Left ventricle myocardium superior (tissue), 1 donor: ENCODE measurements at places on chromosomes 6 and 20.

- no peak for DNase-seq
These were observed 336.8 kb downstream of the RFPL4B start for GRCh38 chr6:112683926-112684325.

- DNase-seq, result no peak
These were observed 60.3 kb downstream of the RSPO3 start for GRCh38 chr6:127178746-127179145.

GRCh38 chr20:8315639-8316573 lies 183.8 kb downstream of the PLCB1 start:
- DNase-seq, result no peak

DNA sequence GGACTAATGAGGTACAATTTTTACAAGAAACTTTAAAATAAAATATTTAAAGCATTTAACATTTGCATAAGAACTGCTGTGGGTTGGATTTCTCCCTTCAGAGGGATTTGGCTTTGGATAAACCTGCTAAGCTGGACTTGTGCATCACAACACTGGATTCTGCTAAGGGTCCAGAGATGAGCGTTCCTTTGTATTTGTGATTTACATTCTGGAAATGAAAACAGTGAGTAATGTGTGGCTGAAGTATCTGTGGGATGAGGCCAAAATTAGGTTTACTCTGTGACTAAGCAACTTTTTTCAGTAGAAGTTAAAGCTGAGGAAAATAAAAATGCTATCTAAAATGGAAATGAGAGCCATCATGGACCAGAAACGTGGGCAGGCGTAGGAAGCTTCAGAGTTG lies 494.3 kb downstream of the EPM2A start:
- no peak for DNase-seq

DNA sequence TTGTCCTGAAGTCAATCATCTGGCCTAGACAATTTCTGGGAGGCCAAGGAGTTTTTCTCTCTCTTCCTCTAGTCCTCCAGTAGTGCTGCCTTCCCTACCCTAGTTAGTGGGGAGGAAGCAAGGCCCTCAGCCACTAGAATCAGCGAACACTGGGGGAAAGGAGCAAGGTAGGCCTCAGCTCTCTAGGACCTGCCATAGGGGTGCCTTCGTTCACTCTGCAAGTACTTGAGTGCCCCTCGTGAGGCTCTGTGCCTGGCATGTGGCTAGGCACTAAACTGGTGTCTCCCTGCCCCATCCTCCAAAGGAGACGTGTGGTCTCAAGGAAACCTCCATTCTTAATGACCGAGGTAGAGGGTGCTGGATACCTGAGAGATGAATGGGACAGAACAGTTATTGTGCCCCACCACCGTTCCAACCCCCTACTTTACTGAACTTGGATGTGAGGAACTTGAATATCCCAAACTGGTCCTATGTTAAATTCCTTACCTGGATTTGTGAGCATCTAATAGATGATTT lies 1.1 kb downstream of the DEF6 start:
- DNase-seq, result no peak

DNA sequence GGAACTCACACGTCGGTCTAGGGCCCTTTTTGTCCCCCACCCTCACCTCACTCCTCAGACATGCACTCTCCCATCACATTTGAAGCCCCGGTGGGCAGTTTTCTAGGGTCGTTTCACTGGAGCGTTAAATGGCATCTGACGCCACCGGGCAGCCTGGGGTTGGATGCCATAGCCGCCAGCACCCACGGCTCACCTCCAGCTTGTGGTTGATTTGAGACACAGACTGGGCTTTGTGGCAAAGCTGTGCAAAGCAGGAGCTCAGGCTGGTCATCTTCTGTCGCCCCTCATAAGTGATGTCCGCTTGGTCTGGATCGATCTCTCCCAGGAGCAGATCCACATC lies 530 bp downstream of the GOPC start:
- DNase-seq, result peak; percentile 31

DNA sequence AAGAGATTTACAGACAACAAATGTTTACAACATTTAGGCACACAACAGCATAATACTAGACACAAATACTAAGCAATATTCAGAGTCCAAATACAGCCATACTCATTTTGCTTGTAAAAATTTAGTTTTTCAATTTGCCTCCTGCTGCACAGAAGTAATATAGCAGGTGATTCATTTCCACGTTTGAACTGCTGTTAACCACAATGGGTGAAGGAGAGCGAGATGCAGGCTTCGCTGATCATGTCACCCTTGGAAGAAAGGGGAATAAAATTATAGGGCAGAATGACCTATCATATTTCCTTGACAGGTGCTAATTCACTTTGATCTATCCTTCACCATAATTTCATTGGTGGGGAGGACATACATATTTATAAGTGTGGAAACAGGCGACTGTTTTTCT lies 643.8 kb upstream of the AGPAT4 start:
- no peak for DNase-seq

GRCh38 chr20:62413896-62414481 lies 6.9 kb upstream of the CABLES2 start:
- DNase-seq, result no peak

DNA sequence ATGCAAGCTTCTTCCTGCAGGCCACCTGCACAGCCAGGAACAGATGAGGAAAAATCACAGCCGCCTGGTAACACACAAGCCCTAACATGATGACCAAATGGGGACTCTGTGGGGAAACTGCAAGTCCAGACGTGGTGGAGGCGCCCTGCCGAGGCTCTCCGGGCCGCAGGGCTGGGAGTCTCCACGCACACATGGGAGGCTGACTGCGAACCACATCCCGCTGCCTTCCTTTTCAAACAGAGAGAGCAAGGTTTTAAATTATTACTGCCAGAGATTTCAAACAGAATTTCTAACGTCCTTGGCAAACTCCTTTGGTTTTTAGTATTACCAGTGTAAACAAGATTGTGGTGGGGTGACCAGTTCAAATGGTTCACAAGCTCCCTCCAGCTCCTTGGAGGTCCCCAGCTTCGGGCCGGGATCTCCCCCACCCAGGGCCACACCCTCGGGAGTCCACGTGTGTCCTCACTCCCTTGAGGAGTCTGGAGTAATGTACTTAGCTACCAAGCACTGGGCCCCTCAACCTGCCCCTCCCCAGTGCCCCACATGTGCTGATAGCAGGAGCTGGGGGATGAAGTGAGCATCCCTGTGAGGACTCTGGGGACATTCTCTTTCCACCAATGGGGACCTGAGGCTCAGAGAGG lies 252.7 kb downstream of the TAF4 start:
- peak; percentile 11 for DNase-seq

GRCh38 chr20:23082846-23083552 lies 3.1 kb downstream of the CD93 start:
- peak; percentile 60 for DNase-seq

GRCh38 chr6:45507186-45507585 lies 129.5 kb upstream of the SUPT3H start:
- no peak for DNase-seq

DNA sequence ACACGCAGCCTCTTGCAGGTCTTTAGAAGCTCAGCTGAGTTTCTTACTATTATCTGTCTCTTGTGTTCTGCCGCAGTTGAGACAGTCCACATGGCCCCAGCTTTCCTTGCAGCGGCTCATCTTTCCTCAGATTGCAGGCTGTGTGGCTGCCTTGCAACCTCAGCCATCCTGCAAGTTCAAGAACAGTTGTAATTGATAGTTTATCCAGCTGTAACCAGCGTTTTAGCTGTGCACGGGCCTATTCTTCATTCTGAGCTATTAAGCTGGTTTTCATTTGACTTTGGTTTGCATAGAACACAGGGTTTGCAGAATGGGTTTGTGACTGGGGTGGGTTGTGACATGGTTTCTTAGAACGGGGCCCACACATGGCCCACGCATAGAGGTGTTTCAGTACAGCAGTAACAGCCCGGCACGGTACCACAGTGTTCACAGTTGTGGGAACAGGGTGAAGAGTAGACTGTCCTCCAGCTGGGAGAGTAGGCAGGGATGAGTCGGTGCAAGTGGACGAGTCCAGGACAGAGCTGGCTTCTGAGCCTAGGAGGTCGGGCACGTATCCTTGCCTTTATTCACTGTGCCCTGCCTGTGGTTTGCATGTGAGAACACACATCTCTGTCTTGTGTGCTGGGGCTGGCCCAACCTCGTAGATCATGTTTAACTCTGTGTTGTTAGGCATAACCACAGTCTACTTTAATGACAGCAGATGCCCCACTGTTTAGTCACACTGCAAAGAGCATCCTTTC lies 89.2 kb downstream of the RPP40 start:
- DNase-seq, result no peak

GRCh38 chr20:49831770-49832631 lies 19.4 kb downstream of the SLC9A8 start:
- DNase-seq, result no peak

DNA sequence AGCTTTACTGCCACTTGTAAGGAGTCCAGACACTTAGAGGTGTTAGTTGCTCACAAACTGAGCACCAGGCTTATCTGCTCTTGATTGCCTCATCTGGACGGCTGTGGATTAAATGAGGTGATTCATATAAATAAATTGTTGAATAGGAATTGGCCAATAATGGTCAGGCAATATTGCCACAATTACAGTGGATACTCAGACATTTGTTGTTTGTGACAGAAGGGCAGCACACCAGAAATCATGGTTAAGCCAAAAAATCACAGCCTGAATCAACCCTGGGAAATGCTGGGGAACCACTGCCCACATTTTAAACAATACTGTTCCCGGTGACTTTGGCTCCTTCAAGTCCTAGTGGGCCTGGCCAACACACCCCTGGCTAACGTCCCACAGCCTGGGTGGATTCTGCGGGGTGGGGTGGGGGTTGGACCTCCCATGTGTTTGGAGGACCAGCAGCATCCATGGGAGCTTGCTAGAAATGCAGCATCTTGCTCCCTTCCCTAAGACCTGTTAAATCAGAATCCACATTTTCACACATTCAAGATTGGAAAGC lies 29.5 kb upstream of the SPDEF start:
- DNase-seq, result no peak

GRCh38 chr6:46400898-46401297 lies 90.4 kb downstream of the RCAN2 start:
- DNase-seq, result no peak

- no peak for DNase-seq
These were observed 195.8 kb downstream of the SYNDIG1 start for GRCh38 chr20:24665196-24665595.

DNA sequence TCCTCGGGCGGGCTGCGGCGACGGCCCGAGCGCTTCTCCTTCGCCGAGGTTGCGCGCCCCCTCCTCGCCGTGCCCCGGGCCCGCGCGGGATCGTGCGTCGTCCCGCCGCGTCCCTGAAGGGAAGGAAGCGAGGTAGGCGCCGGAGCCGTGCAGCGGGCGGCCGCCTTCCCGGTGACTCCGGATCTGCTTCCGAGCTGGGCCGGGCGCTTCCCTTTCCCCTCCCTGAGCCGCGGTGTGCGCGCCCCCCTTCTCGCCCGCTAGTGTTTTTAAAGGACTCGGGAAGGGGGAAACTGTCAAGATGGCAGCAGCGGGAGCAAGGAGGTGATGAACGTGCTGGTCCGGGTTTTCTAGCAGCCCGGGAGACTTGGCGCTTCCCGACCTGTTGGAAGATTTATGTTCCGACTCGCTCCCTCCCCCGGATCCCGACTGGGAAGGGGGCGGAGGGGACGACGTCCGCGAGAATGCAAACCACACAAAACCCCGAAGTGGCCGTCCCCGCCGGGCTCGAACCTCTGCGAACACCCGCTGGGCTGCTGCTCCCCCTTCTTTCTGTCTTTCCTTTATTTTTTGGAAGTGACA lies 744 bp upstream of the FOXO3 start:
- no peak for DNase-seq

DNA sequence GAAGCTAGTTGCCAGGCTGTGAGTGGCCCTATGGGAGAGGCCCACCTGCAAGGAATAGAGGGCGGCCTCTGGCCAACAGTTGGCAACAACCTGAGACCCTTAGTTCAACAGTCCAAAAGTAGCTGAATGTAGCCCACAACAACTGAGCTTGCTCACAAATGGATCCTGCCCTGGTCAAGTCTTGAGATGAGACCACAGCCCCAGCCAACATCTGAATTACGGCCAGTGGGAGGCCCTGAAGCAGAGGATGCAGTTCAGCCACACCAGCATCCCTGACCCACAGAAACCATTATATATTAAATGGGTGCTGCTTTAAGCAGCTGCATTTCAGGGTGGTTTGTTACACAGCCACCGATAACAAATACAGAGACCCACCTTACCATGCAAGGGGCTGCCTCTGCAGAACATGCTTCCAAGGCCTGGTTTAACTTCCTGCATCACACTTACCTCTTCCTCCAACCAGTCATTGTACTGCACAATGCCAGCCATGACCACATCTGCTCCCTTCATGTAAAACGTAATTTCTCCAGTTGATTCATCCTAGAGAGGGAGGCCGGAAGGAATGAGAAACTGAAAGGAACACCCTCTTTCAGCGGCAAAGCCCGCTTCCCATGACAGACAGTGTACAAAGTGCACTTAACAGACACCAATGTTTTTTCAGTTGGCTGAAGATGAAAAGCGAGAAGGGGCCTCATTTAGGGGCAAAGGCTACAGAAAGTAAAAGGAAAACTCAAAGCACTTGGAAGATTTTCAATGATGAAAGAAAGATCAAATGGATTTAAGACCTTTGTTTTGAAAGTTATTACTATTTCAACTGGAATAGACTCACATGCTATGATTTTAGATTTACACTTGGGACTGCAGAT lies 86.2 kb upstream of the NFATC2 start:
- no peak for DNase-seq

GRCh38 chr20:19785983-19786285 lies 27.9 kb downstream of the RIN2 start:
- no peak for DNase-seq

DNA sequence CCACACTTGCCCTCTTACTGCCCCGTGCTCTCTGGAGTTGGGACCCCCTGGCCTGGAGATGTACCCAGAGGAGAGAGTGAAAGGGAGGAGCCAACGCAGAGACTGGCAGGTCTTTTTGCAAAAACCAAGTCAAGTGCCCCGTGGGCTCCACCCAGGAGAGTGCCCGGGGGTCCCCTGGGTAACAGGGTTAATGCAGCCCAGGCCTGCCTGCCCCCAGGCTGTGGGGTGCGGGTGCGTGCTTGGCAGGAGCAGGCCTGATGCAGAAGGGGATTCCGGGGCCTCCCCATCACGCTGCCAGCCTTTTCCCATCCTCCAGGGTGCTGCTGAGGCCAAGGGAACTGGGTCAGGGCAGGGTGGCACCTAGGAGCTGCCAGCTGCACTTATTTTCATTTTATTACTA lies 184.4 kb downstream of the ERMARD start:
- DNase-seq, result no peak

DNA sequence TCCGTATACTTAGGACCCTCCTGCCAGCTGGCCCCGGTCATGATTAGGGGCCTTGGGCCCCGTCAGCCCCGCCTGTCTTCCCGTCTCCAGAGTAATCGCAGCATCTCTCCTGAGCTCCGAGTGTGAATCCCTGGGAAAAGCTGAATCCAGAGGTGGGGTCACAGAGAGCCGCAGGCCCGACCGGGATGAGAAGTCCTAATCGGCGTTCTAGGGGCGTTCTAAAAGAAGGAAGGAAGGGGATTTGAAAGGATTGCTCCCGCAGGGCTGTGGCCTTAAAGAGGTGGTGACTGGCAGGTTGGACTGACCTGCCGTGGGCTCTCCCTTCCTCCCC lies 371 bp downstream of the HMGN4 start:
- no peak for DNase-seq

DNA sequence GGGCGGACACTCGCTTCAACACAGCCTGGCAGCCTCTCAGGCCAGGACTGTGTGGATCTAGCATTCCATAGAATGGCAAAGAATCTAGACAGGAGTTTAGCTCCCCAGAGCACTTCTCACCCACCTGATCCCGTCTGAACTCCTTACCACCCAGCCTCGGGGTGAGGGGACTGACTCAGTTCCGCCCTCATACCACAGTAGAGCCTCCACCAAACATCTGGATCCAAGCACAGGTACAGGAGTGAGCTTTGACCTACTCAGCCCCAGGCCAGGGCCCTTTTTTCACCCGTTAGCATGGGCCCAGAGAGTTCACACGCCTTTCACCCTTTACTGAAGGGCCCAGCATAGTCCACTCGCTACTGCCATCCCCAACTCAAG lies 715 bp downstream of the PSMF1 start:
- no peak for DNase-seq
